Retina (tissue), 1 donor: ENCODE measurements at places on chromosomes 6 and 20.

DNA sequence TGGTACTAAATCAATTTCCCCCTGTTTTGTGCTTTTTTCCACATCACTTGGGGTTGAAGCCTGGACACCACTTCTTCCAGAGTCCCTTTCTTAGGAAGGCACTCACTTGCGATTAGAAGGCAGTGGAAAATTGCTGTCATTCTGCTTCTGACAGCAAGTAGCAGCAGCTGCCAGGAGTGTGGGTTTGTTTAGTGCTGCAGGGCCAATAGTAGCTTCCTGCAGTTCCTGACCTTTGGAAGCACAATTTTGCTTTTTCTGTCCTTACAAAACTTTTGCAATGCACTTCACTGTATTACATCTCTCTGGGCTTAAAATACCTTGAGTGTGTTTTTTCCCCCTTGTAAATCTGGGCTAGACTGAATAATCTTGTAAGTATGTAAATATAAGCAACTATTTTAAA, 12.5 kb upstream of the HLA-DRA start:
- DNase-seq = no peak

- no peak for DNase-seq
These were observed 75.9 kb upstream of the MYL9 start for GRCh38 chr20:36465109-36466080.

DNA sequence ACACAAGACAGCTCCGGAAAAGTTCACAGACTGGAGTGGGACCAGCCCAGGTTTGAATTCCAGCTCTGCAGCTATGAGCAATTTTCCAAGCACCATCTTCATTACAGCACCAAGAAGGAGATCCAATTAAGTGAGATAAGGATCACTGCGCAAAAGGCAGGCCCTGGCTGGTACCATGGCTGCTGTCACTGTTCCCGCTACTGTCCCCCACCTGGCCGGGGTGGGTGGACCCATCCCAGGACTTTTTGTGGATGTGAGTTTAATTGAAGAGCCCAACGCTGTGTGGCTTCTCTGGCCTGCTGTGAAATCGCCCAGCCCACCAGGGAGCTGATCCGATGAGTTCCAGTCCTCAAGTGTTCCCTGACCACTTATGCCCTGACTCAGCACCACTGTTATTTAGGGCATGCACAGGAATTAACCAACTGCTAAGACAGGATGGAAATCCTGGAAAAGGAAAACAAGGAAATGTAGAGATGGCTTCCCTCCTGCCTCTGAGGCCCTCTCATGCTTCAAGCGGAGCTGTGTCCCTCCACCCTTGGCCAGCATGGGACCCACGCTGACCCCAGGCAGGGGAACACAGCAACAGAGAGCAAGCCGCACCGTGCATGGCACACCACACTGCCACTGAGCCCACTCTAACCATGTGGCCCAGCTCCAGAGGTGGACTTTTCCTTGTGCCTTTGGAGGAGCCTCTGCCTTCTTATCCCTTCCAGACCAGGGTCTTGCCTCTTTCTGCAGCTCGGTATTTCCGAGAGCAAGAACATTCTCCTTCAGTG, 150.0 kb upstream of the CST7 start:
- no peak for DNase-seq

DNA sequence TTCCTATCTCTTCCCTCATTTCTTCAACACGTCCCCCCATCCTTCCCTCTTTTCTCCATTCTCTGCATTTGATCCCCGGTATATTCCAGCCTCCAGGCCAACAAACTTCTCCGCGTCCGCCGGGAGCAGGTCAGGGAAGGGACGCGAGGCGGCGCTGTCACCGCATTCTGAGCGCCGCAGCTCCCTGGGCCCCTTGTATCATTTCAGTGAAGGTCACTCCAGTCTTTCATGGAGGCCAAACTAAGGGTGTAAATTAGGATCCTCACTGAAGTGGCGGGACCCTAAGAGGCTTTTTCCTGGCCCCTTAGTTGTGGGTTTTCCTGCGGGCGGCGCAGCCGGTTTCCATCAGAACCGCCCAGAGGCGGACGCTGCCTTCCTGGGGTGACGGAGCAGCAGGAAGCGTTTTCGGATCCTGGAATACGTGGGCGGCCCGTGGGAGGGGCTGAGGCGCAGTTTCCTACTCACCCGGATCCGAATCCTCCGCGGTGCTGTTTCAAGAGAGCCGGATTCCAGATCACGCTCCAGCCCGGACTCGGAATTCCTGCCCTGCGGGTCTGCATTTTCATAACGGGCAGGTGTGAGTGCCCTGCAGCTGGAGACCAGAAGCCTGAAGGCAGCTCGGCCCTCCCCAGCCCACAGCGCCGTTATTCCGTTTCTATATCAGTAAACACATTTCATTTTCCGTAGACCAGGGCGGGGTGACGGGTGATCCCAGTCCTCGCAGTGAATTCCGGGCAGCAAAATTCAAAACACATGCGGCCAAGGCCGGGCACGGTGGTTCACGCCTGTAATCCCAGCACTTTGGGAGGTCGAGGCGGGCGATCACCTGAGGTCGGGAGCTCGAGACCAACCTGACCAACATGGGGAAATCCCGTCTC, 3.6 kb upstream of the MICA start:
- peak; percentile 90 for DNase-seq

- peak; percentile 60 for DNase-seq
These were observed 87.2 kb downstream of the DST start for GRCh38 chr6:56555438-56555872.

DNA sequence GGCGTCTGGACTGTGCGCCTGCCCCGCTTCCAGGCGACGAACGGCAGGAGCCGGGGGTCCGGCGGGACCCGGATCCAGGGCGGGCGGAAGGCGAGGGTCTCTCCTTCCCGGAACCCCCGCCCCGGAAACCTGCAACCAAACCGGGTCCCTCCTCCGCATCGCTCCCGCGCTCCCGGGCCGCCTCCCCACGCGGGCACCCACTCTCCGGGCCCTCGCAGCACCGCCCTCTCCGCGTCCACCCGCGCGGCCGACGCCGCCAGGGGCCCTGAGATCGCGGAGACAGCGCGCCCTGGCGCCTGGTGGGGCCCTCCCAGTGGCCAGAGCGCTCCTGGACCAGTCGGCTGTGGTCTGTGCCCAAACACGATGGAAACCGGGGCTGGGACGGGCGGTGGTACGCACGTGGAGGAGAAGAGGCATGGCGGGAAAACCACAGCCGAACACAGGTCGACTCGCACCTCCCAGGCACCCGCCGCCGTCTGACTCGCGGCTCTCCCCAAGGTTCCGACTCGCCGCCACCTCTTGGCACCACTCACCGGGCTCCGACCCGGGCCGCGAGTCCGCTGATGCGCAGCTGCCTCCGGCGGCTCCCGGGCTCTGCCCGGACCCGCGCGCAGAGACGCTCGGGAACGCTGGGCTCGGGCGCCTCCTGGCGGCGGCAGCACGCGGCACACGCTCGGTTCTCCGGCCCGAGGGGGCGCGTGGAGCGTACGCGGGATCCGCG, 7.9 kb downstream of the NKX2-2 start:
- DNase-seq = peak; percentile 93

DNA sequence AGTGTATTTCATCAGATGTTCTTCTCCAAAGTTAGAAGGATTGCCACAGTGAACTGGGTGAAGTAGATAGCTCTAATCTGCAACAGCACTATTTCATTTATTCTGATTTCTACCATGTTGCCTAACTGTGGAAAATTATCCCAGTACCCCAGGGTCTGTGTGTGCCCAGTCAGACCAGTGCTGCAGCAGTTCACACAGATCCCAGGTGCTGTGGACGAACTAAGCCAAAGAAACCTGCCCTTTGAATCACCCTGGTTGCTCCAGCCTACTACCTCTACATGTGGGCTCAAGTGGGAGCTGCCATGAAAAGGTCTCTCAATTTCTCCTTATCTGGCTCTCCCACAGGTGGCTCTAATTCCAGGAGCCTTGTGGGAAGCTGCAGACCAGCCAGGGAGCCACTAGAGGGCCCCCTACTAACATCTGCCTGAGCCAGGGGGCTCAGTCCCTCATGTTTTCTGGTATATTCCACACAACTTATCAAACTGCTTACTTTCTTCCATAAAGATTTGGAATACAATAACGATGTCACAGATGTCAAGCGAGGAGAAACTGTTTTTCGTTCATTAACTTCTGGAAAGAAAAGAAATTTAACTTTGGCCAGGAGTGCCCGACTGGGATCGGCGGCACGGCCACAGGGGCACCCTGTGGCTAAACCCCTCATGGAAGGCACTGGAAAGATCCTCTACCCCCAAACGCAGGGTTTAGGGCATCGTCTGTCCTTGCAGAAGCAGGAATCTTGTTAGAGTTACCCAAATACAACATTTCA, 31.6 kb upstream of the LY86 start:
- DNase-seq = peak; percentile 72

- DNase-seq = no peak
These were observed 5.7 kb upstream of the ZNF217 start for GRCh38 chr20:53599378-53599777.
